ENCODE measurements at places on chromosomes 1 and 21.
A peak's percentile ranks its signal among the peaks of the same experiment; 100 is the strongest.

DNA sequence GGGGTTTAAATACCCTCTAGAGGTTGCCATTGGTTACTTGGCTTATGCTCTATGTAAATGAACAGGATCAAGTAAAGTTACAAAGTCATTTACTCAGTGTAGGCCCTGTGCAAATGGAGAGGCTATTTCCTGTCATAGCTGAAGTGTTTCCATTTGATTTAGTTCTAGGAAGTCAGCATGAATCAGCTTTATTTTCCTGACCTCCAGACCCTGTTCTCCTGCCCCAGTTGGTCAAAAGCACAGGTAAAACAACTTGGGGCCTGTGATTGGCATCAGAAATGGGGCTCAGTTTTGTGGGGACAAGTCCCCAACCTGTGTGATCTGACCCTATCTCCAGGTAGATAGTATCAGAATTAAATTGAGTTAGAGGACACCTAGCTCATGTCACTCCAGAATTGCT lies 239.9 kb downstream of the HHAT start:
- DNase-seq: no peak

DNA sequence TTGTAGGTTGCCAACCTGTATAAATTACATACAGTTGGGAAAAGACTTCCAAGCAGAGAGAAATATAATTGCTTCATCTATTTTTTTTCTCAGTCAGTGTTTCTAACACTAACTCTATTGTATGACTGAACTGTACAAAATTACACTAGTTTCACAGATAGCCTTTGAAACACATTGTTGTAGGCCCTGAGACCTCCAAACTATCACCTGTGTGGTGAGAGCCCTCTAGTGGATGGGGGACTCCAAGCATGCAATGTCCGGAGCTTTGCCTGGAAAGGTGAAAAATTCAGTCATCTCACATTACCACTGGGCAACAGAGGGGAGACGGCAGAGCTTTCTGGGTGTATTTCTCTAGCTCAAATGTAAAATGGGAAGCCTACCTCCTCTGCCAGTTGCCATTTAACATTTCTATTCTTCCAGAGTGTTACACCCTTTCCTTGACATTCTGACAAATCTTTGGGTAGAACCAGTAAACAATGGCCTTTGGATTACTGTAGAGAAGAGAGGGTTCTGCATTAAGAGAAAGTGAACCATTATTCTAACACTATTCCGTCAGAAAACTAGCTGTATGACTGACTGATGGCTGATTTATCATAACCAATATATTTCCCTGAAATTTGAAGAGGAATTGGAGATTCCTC lies 212.2 kb downstream of the LYPLAL1 start:
- DNase-seq: peak; percentile 43

DNA sequence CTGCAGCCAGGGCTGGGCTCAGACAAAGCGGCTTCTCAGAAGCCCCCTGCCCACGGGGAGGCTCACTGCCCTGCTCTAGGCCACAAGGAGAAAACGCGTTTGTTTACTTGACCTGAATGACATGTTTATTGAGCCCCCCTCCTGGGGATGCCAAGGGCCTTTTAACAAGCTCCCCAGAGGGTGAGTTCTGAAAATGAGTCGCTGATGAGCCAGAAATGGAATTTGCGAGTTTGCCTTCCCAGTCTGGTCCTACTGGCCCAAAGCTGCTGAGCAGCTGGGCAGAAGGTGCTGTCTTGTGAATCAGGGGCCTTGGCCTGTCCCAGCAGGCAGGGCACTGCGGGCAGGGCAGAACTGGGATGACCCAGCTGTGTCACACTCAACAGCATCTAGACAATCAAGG lies 120.6 kb downstream of the SYF2 start:
- DNase-seq: no peak

GRCh38 chr1:48552903-48553606 lies 81.1 kb upstream of the SPATA6 start:
- DNase-seq: no peak

DNA sequence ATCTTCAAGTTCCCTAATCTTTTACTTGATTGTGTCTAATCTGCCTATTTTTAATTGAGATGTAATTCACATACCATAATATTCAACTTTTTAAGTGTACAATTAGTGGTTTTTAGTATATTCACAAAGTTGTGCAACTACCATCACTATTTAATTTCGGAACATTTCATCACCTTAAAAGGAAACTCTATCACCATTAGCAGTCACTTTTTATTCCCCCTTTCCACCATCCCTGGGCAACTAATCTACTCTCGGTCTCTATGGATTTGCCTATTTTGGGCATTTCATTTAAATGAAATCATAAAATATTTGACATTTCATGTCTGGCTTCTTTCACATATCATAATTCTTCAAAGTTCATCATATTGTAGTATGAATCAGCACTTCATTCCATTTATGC lies 30.6 kb upstream of the HYI start:
- DNase-seq: no peak

DNA sequence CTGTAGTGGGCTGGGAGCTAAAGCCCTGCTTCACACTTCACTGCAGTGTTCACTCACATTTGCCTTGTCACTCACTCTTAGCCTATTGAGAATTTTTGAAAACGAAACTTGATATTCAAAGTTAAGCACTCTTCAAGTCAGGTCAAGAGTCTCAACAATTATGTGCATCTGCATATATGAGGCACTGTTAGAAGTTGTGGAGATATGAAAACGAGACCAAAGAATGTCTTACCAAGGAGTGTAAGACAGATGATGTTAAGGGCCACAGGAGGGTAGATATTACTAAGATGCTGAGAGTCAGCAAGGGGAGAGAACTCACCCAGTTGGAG lies 64.7 kb upstream of the GJA8 start:
- DNase-seq: no peak

DNA sequence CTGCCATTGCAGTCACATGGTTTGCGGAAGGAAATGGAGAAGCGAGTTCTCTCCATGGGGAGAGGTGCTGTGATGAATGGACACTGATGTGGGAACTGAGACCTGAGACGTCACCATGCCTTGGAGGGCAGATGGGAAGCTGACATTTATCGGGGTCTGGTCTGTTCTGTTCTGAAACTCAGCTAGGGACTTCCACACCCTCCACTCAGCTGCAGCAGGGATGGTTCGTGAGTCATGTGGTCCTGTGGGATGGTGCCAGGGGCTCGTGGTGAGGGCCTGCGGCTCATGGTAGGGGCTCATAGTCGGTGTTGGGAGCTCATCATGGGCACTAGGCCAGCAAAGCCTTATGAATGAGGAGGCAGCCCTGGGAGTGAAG lies 6.1 kb downstream of the GPR137B start:
- DNase-seq: no peak

- no peak for DNase-seq
Measured at GRCh38 chr1:34370748-34371147, 194.0 kb downstream of the C1orf94 start.

DNA sequence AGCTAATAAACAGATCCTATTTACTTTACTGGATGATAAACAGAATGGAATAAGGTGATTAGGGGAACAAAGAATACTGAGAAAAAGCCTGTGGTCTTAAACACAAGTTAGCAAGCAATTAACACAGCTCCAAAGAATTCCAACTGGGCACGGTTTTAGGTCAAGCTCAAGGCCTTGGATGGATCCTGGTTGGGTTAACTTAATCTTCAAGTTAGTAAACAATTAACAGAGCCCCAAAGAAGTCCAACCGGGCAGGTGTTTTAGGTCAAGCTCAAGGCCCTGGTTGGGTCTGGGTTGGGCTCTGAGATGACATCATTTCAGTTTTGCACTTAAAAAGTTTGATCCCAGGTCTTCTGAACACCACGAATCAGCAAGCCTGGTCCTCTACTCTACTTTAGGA lies 1086.3 kb upstream of the TMPRSS15 start:
- no peak for DNase-seq

DNA sequence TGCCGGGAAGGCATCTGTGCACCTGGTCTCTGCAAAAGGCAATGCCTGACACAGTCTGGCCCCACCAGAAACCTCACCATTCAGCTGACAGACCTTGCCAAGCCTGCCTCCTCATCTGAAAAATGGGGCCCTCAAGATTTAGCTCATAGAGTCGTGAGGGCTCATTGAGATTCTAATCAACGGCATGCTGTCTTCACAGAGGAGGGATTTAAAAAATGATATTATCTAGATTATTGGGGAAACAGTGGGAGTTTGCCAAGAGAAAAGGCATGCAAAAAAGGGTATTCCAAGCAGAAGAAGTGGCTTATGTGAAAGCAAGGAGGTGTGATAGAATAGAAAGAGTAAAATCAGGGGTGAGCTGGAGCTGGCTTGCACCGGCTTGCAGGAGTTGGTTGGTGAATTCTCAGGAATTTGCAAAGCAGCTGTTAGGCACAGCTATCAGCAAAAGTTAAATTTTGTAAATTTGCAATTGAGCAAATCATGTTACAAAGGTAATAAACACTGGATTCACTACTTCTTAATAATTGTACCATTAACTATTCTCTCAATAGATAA lies 91.7 kb upstream of the WNT4 start:
- DNase-seq: no peak

DNA sequence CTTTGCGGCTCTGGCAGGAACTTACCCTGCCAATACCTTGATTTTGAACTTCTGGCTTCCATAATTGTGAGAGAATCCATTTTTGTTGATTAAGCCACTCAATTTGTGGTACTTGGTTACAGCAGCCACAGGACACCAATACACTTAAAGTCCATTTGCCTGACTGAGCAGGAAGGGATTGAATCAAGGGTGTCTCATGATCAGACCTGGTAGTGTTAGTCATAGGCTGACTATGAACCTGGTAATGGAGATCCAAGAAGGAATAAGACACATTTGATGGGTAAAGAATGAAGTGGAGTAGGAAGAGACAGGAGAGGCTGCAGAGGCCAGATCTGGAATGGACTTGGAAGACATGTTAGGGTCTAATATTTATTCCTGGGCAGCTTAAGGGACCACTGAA lies 31.2 kb upstream of the MAP1LC3C start:
- no peak for DNase-seq

GRCh38 chr1:152487871-152488270 lies 22.7 kb upstream of the LCE5A start:
- no peak for DNase-seq

DNA sequence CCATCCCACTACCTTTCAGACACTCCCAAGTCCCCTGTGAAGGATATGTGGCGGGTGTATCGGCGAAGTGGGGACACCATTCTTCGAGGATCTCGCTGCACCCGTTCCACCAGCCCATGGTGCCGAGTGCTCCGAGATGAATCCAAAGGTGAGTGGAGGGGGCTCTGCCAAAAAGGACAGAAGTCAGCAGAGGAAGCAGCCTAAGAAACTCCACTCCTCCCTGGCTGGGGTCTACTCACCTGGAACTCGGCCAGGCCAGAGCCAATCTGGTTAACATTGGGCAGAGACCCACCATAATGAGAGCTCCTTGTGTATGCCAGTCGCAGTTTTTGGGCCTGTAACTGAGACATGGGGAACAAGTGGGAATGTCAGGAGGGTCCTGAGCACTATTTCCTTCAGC lies 3.6 kb downstream of the CRTC2 start:
- DNase-seq: no peak

DNA sequence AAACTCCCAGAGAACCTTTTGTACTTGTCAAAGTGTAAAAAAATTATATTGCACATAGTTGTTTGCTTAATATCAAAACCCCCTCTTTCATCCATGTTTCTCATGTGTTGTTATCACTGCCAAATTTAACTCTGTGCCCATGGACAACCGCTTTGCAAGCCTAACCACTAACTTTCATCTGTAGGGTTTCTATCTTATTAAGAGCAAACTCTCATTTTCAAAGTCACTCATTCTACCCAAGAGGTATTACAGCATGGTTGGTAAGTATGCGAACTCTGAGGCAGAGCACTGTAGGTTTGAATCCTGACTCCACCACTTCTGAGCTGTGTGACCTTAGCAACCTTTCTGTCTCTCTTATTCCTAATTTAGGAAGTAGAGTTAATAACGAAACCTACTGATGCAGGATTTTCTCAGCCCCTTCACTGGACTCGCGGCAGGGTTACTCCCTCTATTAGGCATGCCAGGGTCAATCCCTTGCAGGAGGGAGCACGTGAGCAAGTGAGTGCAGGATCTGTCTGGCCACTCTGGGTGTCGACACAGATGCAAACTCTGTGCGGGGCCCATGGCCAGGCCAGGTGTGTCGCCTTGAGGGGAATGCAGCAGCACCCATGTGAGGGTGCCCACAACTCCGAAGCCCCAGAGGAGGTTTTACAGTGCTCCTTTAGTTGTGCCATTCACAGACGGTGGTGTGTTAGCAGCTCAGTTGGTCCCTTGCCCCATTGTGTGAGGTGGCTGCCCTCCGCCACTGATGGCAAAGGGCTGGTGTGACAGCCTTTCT lies 361.5 kb upstream of the ADGRL2 start:
- no peak for DNase-seq

DNA sequence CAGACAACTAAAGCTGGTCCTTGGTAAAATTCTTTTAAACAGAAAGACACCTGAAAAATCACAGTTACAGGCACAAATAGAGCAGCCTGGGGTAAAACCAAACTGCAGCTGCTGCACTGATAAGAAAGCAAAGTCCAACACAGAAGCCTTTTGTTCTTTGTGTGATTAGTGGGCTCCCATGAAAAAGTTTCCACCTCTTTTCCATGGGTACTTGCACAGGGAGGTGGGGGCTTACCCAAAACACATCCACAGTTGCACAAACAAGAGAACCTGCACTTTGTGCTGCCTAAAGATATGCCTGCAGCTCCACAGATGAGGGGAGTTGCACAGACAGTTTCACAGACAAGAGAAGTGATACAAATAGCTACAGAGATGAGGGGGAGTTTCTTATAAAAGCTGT lies 106.7 kb upstream of the SLC5A9 start:
- no peak for DNase-seq

- no peak for DNase-seq
Measured at GRCh38 chr1:85575363-85575995, 5.1 kb upstream of the CCN1 start.
